ENCODE measurements at places on chromosomes 11 and 22.

DNA sequence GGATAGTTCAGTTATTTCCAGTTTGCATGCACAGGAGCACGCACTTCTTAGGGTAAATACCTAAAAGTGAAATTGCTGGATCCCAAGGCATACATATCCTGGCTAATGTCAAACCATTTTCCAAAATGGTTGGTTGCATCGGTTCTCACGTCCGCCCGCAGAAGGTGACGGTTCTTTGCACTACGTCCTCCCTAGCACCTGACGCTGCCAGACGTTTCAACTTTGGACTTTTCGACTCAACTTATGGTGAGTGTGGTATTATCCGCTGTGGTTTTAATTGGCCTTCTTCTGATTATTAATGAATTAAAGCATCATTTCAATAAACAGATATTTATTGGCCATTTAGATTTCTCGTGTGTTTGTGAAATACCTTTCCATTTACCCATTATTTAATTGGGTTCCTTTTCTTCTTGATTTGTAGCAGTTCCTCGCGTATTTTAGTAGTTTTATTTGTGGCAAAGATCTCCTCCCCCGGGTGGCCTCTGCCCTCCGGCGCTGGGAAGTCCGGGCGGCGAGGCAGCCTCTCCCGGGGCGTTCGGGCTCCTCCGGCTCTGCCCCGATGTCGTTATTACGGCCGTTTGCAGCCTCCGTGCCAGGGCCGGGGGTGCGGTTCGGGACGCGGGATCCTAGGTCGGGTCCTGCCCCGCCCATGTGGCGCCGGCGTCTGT is at the start of gene JHY:
TSS of gene JHY (plus strand) at position 571 of the 668 bp plus-strand sequence. CDS start 3,091 bp downstream, outside the sequence.
- DNase-seq = no peak

- DNase-seq = no peak
Measured at GRCh38 chr11:61728940-61729219, 23.6 kb upstream of the MYRF start.

DNA sequence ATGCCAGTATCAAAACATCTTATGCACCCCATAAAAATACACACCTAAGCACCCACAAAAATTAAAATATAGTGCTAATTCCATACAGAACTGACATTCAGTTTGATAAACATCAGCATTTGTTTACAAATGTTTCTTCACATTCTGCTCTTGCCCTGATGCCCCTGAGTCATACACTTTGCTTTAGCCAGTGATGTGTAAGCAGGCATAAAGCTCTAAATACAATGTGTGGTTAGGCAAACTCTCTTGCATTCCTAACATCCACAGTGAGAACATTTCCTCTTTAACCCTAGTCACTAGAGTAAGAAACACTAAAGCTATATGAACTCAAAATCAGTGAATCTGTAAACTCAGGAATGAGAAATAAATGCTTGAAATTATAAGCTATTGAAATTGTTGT is 1060.7 kb downstream of the FAM181B start:
- DNase-seq = no peak

GRCh38 chr11:97610854-97611253 is 1221.0 kb downstream of the JRKL start:
- no peak for DNase-seq

DNA sequence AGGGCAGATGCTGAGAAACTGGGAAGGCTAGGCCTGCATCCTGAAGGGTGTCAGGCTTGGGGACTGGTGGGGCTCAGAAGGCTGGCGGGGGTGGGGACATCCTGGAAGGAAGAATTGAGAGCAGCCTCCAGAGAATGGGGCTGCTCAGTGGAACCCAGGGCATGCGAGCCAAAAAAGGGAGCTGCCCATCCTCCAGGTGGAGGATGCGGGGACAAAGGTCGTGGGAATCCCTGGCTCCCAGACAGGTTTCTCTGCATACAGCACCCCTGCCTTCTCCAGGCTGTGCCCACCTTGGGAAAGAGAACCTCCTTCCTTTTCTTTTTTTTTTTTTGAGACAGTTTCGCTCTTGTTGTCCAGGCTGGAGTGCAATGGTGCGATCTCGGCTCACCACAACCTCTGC is 40.9 kb upstream of the ARFGAP3 start:
- no peak for DNase-seq

GRCh38 chr11:57303990-57304579 is 20.7 kb downstream of the TNKS1BP1 start:
- no peak for DNase-seq

- no peak for DNase-seq
Measured at GRCh38 chr11:87832211-87832610, 343.0 kb downstream of the RAB38 start.

GRCh38 chr11:128715691-128716561 is 22.1 kb downstream of the FLI1 start:
- DNase-seq = no peak

GRCh38 chr11:19259487-19260345 is 19.0 kb upstream of the E2F8 start:
- peak; percentile 49 for DNase-seq

DNA sequence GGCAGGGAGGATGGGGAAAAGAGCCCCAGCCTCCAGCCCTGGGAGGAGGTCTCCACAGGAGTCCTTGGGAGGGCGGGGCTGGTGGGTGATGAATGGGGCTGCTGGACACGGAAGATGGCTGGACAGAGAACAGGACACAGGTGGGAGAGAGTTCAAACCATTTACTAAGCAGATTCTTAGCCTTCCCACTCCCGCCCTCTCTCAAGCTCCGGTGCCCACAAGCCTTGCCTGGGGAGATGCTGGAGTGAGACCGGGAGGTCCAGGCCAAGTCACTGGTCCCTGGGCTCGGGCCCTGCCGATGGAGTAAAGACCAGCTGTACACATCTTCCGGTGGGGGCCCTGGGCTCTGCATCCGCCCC is 1.4 kb downstream of the CLDN5 start:
- DNase-seq = no peak

- no peak for DNase-seq
Measured at GRCh38 chr22:21652547-21653545, 10.7 kb downstream of the SDF2L1 start.

GRCh38 chr11:13221722-13222121 is 55.9 kb upstream of the BMAL1 start:
- no peak for DNase-seq

DNA sequence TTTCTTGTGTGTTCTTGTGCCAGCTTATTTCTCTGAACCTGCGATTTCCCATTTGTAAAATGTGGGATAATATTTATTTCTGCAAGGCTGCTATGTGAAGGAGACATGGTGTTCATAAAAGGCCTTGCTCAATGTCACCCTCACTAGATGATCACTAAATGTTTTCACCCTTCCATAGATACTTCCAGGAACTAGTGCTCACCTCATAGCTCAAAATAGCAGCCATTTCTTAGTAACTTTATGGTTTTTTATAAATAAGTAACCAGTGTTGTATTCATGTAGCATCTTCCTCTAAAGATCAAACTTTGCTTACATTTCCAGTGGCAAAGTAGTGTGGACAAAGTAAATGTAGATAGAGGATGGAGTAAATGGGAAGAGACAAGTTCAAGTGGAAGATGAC is 23.8 kb downstream of the SYTL2 start:
- no peak for DNase-seq

DNA sequence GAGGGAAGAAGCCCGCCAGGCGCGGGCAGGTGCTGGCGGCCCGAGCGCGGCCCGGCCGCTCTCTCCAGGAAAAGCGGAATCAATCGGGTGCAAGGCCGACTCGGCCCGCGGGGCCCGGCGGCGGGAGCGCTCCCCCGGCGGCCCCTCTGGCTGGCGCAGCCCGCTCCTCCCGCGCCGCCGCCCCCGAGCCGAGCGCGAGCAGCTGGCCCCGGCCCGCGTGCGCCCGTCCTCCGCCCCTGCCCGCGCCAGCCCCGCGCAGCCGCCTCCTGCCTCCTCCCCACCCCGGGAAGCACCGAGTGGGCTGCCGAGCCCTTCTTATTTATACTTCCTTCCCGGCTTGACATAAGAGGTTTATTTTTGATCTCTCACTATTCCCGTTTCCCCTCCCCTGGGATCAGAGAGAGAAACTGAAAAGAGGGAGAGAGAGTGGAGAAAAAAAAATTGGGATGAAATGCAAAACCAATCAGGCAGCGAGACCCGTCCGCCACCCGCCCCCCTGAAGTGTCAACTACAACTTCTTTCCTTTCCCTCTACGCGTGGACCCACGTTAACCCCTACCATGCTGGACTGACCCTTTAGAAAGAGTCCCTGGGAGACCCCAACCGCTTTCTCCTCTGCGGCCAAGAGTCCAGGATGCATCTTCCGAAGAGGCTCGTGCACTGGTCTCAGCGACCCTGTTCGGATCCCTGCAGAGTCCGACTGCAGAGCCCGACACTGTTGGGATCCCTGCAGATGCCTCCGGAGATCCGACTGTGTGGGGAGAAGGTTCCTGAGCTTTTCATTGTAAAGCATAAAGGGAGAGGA is at the start of gene ADAMTS8:
TSS of gene ADAMTS8 (minus strand) at position 294 of the 804 bp plus-strand sequence. CDS start 323 bp downstream, outside the sequence.
- DNase-seq = no peak

DNA sequence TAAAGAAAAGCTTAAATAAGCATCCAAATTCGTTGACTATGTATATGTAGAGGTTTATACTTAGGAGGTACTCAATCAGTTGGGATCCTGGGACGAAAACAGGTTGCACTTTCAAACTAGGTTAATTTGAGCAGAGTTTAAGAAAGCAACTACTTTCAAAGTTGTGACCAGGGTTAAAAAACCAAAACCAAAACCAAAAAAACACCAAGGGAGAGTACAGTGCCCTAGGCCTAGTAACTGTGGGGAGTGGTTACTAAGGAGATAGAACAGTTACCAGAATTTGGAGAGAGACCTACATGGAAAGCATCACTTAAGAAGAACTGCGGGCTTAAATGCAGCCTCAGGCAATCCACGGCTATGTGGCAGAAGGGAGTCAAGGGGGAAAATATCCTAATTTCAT is 148.3 kb downstream of the JRKL start:
- no peak for DNase-seq

DNA sequence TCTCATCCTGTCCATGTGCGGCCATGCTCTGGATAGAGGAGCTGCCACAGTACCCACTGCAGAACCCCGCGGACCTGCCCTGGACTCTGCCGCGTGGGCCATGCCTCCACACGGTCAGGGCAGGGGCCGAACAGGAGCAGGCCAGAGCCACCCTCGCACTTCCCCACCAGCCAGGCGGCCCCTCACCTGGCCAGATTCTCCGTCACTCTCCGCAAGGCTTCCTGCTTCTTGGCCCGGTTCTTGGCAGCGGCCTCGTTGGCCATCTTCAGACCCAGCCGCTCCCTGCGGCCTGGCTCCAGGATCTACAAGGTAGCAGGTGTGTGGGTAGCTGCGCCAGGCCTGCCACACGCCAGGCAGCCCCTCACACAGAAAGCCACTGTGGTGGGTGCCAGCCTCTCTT is 3.8 kb downstream of the TSSK2 start:
- no peak for DNase-seq

GRCh38 chr11:102559839-102560238 is 29.3 kb upstream of the MMP7 start:
- no peak for DNase-seq

- peak; percentile 96 for DNase-seq
Measured at GRCh38 chr11:113401718-113402117, 14.1 kb downstream of the ANKK1 start.

DNA sequence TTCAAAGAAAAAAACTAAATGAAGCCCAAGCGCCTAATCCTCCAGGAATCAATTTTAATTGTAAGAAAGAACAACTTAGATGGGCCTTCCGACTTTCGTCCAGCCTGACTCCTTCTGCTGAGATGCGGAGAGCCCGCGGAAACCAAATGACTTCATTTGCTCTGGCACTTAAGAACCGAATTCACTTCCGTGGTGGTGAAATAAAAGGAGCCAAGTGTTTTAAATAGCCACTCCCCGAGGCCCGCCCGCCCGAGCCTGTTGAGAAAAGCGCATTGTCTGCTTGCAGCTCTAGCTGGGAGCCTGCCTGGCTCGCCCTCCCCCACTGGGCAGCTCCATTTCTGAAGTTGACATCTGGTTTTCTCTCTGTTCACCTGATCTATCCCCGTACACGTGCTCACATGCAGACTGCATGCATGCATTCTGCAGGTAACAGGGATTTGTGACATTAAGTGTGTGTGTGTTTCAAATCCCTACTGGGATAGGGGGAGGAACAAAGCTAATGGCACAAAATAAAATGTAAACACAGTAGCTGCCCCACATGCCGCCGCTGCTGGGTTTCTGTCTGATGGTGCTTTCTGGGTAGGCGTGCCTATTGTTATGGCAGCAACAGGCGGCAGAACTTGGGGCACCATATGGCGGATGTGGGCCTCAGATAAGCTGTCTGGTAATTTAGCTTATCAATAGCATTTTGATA is 6.2 kb downstream of the TEAD1 start:
- peak; percentile 70 for DNase-seq

DNA sequence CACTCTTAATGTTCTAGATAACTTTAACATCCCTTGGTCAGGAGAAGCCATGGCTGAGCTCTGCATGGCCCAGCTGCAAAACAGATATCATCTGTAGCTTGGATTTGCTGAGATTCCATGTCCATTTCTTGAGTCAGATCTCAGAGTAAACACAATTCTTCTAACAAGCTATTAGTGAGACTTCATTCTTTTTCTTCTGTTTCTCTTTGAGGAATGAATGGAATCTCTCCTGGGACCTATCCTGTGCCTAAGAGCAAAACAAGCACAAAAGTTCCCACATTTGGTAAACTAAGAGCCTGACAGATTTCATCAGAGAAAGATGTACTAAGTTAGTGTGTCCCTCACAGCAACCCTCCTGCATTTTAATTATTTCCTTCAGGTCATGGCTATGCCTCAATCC is 142.8 kb downstream of the MAML2 start:
- DNase-seq = no peak

DNA sequence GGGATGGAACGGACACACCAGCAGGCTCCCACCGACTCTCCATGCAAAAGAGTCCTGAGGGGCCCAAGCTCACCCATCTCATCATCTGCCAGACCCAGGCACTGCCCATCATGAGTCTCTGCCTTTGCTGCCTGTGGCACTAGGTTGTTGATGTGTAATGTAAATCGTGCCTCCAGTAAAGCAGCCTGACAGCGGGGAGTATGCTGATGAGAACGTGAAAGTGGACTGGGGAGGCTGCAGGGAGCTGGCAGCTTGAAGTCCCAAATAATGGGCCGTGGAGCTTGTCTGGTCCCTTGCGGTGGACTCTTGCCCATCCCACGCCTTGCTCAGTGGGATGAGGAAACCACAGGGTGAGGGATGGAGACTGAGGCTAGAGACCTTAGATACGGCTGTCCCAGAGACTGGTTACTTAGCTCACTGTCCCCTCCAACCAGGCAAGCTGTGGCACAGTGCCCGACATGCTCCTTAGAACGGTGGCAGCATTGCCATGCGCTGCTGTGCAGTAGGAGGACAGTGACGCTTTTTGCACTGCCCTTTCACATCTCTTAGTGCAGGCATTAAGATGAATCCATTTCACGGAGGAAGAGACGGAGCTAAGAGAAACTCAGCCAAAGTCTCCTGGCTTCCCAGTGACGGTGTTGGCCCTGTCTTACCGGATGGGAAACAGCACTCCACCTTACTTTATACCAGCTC is 39.6 kb upstream of the PLET1 start:
- no peak for DNase-seq

- no peak for DNase-seq
Measured at GRCh38 chr11:75777461-75778110, 9.0 kb downstream of the DGAT2 start.

DNA sequence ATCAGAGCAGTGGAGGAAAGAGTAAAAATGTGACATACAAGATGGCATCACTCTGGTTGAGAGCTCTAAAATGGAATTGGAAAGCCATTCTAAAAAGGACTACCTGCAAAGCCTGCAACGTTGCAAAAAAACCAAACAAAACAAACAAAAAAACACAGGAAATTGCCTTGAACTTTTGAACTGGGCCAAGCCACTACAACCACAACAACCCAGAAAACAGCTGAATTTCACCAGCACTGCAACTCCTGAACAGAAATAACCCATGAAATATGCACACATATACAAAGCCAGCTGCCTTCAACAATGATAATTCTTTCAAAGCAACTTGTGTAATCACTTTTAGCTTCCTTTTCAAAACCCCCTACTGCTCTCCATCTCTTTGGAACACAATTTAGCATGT is 326.6 kb upstream of the LRRC4C start:
- no peak for DNase-seq
